Suprapubic skin (tissue), 4 donors: ENCODE measurements at places on chromosomes 4 and X. TPM values are rescaled to one million over a fixed set of nuclear protein-coding genes. Genes with fewer than 3 reads are reported as not detected.

DNA sequence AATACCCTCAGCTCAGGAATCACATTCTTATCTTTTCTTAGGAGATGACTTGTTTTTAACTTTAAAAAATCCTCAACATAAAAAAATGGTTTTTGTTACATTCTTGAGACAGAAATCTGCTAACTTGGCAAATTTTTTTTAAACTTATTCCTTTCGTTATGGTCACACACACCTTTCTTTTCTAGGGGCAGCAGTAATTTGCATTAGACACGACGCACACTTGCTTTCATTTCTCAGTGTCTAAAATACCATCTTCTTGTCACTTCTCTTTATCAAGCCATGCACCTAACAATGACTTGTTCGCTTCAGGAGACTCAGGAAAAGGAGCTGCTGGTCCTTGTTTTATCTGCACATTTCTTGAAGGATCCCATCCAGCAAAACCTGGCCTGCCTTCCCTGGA is 112.6 kb upstream of the TBL1X start:
- no peak overlapping the region for H3K4me3 ChIP-seq
- no peaks in the 10 kb centered on the region for H3K36me3 ChIP-seq
- peaks cover 9% of the 10 kb centered on the region for H3K4me1 ChIP-seq
- no peak for DNase-seq
- H3K27ac ChIP-seq = no peak overlapping the region
- no peaks in the 10 kb centered on the region for H3K27me3 ChIP-seq

- H3K27ac ChIP-seq = no peak overlapping the region
- H3K4me1 ChIP-seq = no peaks in the 10 kb centered on the region
- H3K36me3 ChIP-seq = no peaks in the 10 kb centered on the region
Observed at GRCh38 chrX:154712781-154713740, 37.8 kb downstream of the GAB3 start.

- no peaks in the 10 kb centered on the region for H3K36me3 ChIP-seq
- H3K27me3 ChIP-seq = no peaks in the 10 kb centered on the region
- no peaks in the 10 kb centered on the region for H3K4me1 ChIP-seq
- no peak for DNase-seq
- H3K27ac ChIP-seq = no peak overlapping the region
Observed at GRCh38 chr4:33104273-33104672, 2384.1 kb downstream of the PCDH7 start.

GRCh38 chrX:137194164-137194563 is 160.4 kb upstream of the GPR101 start:
- no peak overlapping the region for H3K4me3 ChIP-seq
- no peaks in the 10 kb centered on the region for H3K4me1 ChIP-seq
- H3K27me3 ChIP-seq = no peaks in the 10 kb centered on the region
- H3K27ac ChIP-seq = no peak overlapping the region
- H3K36me3 ChIP-seq = no peaks in the 10 kb centered on the region

GRCh38 chr4:26885912-26886274 is 25.3 kb downstream of the STIM2 start:
- H3K27ac ChIP-seq = no peak overlapping the region
- no peak overlapping the region for H3K4me3 ChIP-seq
- H3K27me3 ChIP-seq = no peaks in the 10 kb centered on the region
- DNase-seq = no peak
- no peaks in the 10 kb centered on the region for H3K36me3 ChIP-seq

GRCh38 chr4:15938182-15938581 is 358 bp downstream of the FGFBP1 start:
- no peaks in the 10 kb centered on the region for H3K36me3 ChIP-seq
- H3K27me3 ChIP-seq = peaks cover 8% of the 10 kb centered on the region
- peaks cover 14% of the 10 kb centered on the region for H3K4me1 ChIP-seq
- DNase-seq = peak; percentile 67

- H3K4me3 ChIP-seq = no peak overlapping the region
- H3K36me3 ChIP-seq = peaks cover 16% of the 10 kb centered on the region
- peaks cover 15% of the 10 kb centered on the region for H3K4me1 ChIP-seq
- DNase-seq = no peak
- H3K27me3 ChIP-seq = no peaks in the 10 kb centered on the region
Observed at GRCh38 chrX:153799326-153799725, 4.9 kb downstream of the SSR4 start.

DNA sequence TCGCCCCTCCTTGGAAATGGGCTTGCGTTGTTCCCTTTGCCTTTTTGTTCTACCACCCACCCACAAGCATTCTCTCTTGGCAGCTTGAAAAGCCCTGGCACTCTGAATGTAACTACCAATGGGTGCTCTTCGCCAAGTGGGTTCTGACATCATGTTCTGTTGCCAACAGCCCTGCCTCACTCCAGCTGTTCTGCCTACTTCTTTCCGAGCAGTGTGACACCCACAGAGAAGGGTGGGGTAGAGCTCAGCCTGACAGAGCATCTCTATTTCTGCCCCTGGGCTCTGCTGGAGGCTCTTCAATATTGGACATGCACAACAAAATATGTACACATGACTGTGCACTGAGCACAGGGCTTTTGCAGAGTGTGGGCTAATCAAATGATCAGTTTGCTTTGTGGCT is 15.6 kb upstream of the EXOSC9 start:
- H3K27ac ChIP-seq = no peak overlapping the region
- no peaks in the 10 kb centered on the region for H3K4me1 ChIP-seq
- peaks cover 8% of the 10 kb centered on the region for H3K27me3 ChIP-seq
- DNase-seq = no peak
- no peaks in the 10 kb centered on the region for H3K36me3 ChIP-seq

GRCh38 chrX:45596188-45596808 is 395.6 kb upstream of the DIPK2B start:
- no peak overlapping the region for H3K4me3 ChIP-seq
- H3K27me3 ChIP-seq = no peaks in the 10 kb centered on the region
- no peak overlapping the region for H3K27ac ChIP-seq
- no peaks in the 10 kb centered on the region for H3K4me1 ChIP-seq

DNA sequence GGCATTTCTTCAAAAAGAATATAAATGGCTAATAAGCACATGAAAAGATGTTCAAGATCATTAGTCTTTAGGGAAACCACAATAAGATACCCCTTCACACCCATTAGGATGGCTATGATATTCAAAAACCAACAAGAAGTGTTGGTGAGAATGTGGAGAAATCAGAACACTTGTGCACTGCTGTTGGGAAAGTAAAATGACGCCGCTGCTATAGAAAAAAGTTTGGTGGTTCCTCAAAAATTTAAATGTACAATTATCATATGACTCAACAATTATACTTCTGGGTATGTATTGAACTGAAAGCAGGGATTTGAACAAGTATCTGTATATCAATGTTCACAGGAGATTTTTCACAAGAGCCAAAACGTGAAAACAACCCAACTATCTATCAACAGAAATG is 29.4 kb upstream of the NEUROG2 start:
- H3K4me1 ChIP-seq = no peaks in the 10 kb centered on the region
- H3K27me3 ChIP-seq = no peaks in the 10 kb centered on the region
- H3K36me3 ChIP-seq = no peaks in the 10 kb centered on the region
- no peak overlapping the region for H3K4me3 ChIP-seq
- no peak overlapping the region for H3K27ac ChIP-seq

GRCh38 chrX:24298191-24298590 is 15.7 kb downstream of the SUPT20HL2 start:
- no peak for DNase-seq
- no peaks in the 10 kb centered on the region for H3K4me1 ChIP-seq
- H3K27ac ChIP-seq = no peak overlapping the region
- no peak overlapping the region for H3K4me3 ChIP-seq
- H3K27me3 ChIP-seq = no peaks in the 10 kb centered on the region

- H3K27ac ChIP-seq = no peak overlapping the region
- no peak for DNase-seq
- H3K27me3 ChIP-seq = no peaks in the 10 kb centered on the region
- no peaks in the 10 kb centered on the region for H3K36me3 ChIP-seq
- no peak overlapping the region for H3K4me3 ChIP-seq
Observed at GRCh38 chr4:9812501-9813340, 31.3 kb downstream of the DRD5 start.

GRCh38 chrX:73215246-73215645 is 595 bp upstream of the NAP1L2 start:
- no peak for DNase-seq
- H3K27ac ChIP-seq = no peak overlapping the region
- H3K27me3 ChIP-seq = no peaks in the 10 kb centered on the region
- H3K4me3 ChIP-seq = peak overlapping the region; percentile 53

DNA sequence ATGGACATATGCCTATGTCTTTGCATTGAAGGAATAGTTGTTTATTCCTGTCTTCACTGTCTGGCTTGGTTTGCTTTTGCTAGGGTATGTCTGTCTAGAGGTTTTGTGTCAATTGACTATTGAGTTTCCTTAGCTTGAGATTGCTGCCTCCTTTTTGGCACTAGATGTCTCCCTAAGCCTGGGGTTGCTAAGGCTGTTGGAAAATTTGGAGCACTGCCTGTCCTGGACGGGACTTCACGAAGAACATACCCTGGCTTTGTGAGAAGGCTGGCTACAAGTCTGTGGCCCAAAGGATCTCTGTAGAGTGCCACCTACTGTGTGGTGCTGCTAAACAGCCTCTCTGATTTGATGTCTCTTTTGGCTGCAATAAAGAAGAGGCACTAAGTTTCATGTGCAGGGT is 183.8 kb upstream of the NUDT10 start:
- no peak overlapping the region for H3K27ac ChIP-seq
- no peak overlapping the region for H3K4me3 ChIP-seq

DNA sequence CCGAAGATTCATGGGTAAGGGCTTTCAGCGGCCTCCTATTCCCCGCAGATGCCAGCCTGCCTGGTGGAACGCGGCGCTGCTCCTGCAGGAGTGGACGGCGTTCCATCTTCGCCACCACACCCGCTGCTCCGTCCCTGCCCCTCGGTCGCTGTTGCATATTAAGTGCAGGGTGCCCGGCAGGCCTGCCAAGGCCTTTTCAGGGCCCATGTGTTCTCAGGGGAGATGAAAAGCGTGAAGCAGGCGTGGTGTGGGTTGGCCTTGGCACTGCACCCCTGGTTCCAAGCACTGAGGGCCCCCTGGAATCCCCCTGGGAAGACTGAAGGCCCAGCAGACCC is 52.0 kb downstream of the SORCS2 start:
- H3K36me3 ChIP-seq = no peaks in the 10 kb centered on the region
- no peak overlapping the region for H3K4me3 ChIP-seq
- no peak for DNase-seq
- no peak overlapping the region for H3K27ac ChIP-seq

GRCh38 chr4:105641845-105642244 is 66.6 kb downstream of the INTS12 start:
- H3K36me3 ChIP-seq = no peaks in the 10 kb centered on the region
- H3K4me3 ChIP-seq = no peak overlapping the region
- DNase-seq = no peak
- H3K27ac ChIP-seq = no peak overlapping the region
- H3K27me3 ChIP-seq = no peaks in the 10 kb centered on the region
- peaks cover 10% of the 10 kb centered on the region for H3K4me1 ChIP-seq

DNA sequence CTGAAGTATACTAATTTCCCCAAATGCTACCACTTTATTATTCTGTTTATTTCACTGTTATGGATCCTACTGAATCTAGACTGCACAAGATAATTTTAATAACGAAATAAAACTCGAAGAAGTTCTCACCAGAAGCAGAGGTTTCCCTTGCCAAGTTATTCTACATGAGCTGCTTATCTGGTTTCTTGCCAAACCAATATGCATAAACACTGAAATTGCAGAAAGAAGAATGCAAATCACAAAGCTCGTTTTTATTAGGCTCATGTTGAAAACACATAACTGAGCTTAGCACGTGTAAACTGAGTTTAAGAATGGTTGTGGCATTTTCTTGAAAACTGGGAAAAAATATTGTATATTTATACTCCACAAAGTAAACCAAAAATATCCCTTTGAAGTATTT is 35.9 kb downstream of the GRID2 start:
- no peaks in the 10 kb centered on the region for H3K36me3 ChIP-seq
- no peaks in the 10 kb centered on the region for H3K27me3 ChIP-seq
- H3K27ac ChIP-seq = no peak overlapping the region
- no peak for DNase-seq

- H3K4me3 ChIP-seq = no peak overlapping the region
- H3K36me3 ChIP-seq = no peaks in the 10 kb centered on the region
- no peak overlapping the region for H3K27ac ChIP-seq
- H3K4me1 ChIP-seq = peaks cover 4% of the 10 kb centered on the region
- H3K27me3 ChIP-seq = no peaks in the 10 kb centered on the region
Observed at GRCh38 chrX:53481816-53482465, 47.8 kb upstream of the HSD17B10 start.

- no peaks in the 10 kb centered on the region for H3K4me1 ChIP-seq
- H3K36me3 ChIP-seq = no peaks in the 10 kb centered on the region
- H3K4me3 ChIP-seq = no peak overlapping the region
- no peaks in the 10 kb centered on the region for H3K27me3 ChIP-seq
- no peak overlapping the region for H3K27ac ChIP-seq
Observed at GRCh38 chrX:126456136-126456535, 96.5 kb downstream of the DCAF12L1 start.

DNA sequence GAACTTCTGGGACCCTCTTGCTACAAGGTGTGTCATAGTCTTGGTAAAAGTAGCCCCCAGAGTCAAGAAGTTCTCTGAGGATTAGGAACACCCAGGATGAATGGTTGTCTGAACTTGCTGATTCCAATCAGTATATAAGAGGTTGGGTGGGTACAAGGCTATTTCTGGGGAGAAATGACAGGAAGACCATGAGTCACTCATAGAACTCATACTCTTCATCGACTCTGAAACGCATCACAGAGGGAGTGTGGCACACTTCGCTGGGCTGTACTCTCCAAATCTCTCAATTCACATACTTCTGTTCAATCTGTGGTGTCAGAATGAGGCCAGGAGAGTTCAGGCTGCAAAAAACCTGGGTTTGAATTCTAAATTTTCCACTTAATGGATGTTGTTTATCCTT is 193.2 kb upstream of the LEF1 start:
- no peak overlapping the region for H3K27ac ChIP-seq
- H3K4me3 ChIP-seq = no peak overlapping the region
- H3K27me3 ChIP-seq = no peaks in the 10 kb centered on the region
- DNase-seq = no peak
- no peaks in the 10 kb centered on the region for H3K4me1 ChIP-seq

GRCh38 chr4:174120446-174121295 is 162.8 kb downstream of the FBXO8 start:
- no peaks in the 10 kb centered on the region for H3K36me3 ChIP-seq
- DNase-seq = no peak
- H3K4me1 ChIP-seq = peaks cover 2% of the 10 kb centered on the region
- peak overlapping the region; percentile 33 for H3K4me3 ChIP-seq
- H3K27ac ChIP-seq = no peak overlapping the region

GRCh38 chrX:136065044-136065671 is 79.9 kb downstream of the SLC9A6 start:
- H3K36me3 ChIP-seq = no peaks in the 10 kb centered on the region
- H3K4me3 ChIP-seq = no peak overlapping the region
- H3K4me1 ChIP-seq = peaks cover 3% of the 10 kb centered on the region
- DNase-seq = no peak
- H3K27ac ChIP-seq = no peak overlapping the region

ADH7 gene
- total RNA-seq = 0.36 TPM

F9 gene
- not detected for total RNA-seq

CFP gene
- total RNA-seq = 1.3 TPM

TMEM35A gene
- total RNA-seq = not detected

MAGEA9B gene
- total RNA-seq = not detected

PDE5A gene
- 11.9 TPM for total RNA-seq

GLUD2 gene
- total RNA-seq = 2.2 TPM

PITX2 gene
- 8.3 TPM for total RNA-seq

CNOT6L gene
- total RNA-seq = 39.9 TPM

CXorf65 gene
- total RNA-seq = not detected

RAB41 gene
- total RNA-seq = not detected
